Glutamatergic neuron (in vitro differentiated cells): ENCODE measurements at places on chromosomes 7 and 10. TPM values are rescaled to one million over a fixed set of nuclear protein-coding genes. Genes with fewer than 3 reads are reported as not detected.

DNA sequence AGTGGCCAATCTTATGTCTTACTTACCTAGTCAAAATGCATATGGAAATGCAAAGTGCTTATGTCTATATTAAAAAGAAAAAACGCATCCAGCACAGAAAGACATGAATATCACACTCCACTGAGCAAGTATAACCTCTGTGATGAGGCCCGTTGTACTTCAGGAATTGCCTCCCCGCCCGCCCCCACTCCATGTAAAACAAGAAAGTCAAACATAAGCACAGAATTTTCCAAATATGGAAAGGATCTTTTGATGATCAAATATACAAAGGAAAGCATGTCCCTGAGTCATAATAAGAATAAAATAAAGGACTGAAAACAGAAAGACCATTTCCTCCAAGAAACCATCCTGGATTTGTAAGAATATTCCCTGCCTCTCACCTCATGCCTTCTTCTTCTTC, 229.1 kb downstream of the BAMBI start:
- no peak for DNase-seq

DNA sequence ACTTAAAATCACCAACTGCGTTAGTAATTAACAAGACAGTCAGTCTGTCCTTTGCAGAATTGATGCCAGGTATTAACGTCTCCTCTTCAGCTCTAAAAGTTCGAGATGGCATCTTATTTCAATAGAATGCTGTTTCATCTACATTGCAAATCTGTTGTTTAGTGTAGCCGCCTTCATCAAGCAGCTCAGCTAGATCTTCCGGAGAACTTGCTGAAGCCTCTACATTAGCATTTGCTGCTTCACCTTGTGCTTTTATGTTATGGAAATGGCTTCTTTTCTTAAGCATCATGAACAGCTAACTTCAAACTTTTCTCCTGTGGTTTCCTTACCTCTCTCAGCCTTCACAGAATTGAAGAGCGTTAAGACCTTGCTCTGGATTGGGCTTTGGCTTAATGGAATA, 95.5 kb upstream of the FAM20C start:
- DNase-seq = no peak

DNA sequence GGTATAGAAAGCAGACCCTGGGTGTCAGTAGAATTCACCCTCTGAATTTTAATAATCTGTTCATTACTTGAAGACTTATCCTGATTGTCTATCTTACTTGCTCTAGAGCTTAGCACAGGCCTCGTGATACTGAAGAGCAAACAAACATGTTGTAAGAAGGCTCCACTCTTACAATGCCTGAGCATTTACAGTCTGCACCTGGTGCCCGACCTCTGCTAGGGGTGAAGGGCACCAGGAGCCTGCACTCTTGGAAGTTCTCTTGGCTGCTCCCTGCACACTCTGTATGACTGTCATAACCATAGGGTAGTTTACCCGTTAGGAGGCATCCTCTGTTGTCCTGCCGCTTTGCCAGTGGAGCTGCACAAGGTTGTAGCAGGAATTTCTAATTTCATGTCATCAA, 91.3 kb upstream of the NPY start:
- DNase-seq = no peak

Gene ADAMTS14
- total RNA-seq = 29.8 TPM

GRCh38 chr10:79005126-79005810, 63.5 kb upstream of the ZMIZ1 start:
- no peak for DNase-seq

Gene PAX4
- not detected for total RNA-seq

DNA sequence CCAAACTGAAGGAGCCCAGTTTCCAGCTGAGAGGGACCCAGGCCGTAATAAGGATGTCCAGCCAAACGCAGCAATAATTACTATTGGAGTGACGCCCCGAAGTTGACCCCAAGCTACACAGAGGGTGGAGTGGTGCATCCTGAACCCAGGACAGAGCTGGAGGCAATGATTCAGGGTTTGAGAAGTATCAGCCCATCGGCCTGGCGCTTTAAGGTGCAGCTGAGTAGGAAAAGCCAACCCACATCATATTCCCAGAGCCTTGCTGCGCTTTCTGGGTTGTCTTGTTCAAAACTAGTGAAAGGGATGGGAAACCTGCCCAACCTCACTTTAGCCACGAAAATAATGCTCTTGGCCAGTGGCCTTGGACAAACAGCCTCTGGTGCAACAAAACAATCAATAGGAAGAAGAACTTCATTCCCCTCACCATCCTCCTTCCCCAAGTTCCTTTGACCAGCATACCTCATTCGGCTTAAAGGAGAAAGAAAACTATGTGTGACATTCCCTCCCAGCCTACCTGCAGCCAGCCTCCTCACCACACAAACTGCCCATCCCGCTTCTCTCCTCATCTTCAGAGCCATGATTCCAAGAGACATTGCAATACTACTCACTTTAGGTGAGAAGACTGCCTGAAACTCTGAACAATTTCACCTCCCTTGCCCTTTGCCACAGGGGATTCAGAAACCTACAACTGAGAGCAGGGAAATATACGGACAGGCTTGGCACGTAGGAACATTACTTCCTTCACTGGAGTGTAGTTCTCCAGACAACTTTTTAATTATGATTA, 217.2 kb upstream of the MKLN1 start:
- DNase-seq = no peak

Gene TBX20
- total RNA-seq = 1.2 TPM

- DNase-seq = no peak
These were observed 45.5 kb downstream of the TLX1 start for GRCh38 chr10:101176577-101176976.

Gene GOLGA7B
- 21.5 TPM for total RNA-seq

DNA sequence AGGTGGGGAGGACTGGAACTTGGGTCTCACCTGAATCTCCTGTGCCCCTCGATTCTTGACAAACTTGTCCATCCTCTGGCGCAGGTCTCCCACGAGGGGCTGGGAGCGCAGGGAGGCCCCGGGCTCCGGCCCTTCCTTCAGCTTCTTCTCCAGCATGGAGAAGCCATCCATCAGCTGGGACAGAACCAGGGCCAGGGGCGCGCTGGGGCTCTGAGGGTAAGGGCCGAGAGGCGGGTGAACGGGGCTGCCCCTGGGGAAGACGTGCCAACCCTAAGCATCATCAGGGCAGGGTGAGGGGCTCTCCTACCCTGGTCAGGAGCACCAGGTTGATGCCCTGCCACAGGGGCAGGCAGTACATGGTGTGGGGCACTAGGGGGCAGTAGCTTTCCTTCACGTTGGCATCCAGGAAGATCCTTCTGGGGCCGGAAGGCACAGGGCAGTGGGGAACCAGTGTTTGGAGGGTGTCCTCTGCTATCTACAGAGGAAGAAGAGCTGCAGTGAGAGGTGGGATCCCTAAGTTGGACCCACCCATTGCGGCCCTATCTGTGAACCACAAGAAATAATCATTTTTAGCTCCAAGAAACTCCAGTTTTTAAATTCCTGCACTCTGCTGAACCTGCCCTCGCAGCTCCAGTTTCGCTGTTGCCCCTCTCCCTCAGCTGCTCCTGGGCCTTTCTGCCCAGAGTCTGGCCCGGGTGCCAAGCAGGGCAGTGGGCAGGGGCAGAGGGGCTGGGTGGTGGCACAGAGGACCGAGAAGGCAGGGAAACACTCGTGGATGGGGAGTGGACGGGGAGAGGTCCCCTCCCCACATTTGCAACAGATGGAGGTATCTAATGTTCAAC, 10.8 kb upstream of the PYROXD2 start:
- DNase-seq = peak; percentile 57

DNA sequence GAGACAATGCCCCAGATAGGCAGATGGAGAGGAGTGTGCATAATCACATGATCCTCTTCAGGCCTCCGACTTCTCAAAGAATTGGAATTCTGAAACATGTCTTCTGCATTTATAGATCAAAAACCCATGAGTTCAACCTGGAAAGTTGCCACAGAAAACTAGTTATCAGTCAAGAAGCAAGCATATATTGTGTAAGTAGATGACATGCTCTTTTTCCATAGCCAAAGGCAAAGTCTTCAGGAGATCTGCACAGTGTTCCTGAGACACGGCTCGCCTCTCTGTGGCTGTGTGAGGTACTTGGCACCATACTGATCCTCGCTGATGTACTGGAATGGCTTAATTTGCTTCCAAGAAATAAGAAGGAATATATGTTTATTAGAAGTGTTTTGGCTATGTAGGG, 213.5 kb upstream of the MKI67 start:
- DNase-seq = no peak

Gene MUC3A
- total RNA-seq = 6.3 TPM

Gene ANKIB1
- 77.7 TPM for total RNA-seq

DNA sequence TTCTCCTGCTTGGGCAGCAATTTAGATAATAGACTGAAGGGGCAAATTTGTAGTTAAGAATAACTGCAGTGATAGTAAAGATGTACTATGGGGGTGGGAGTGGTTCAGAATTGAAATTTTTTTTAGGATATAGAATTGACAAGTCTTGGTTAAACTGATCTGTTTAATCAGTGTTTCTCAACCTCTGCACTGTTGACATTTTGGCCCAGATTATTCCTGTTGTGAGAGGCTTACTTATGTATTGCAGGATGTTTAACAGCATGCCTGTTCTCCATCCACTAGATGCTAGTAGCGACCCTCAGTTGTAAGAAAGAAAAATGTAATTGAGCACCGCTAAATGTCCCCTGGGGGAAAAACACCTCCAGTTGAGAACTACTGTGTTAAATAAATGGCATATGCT, 176.5 kb downstream of the CCDC7 start:
- DNase-seq = no peak

Gene TRIM74
- total RNA-seq = 2.9 TPM

Gene ASB10
- not detected for total RNA-seq

Gene GPRIN2
- total RNA-seq = 3.0 TPM

GRCh38 chr10:5963071-5963470, 14.3 kb downstream of the IL15RA start:
- peak; percentile 63 for DNase-seq

Gene PLAC9
- not detected for total RNA-seq

Gene DUS4L
- total RNA-seq = 11.5 TPM

Gene OR2A42
- total RNA-seq = not detected

Gene FAM25C
- not detected for total RNA-seq
